ENCODE measurements at places on chromosomes 6 and 20.

- DNase-seq, result no peak
Observed at GRCh38 chr20:54620611-54621010, 145.2 kb downstream of the DOK5 start.

DNA sequence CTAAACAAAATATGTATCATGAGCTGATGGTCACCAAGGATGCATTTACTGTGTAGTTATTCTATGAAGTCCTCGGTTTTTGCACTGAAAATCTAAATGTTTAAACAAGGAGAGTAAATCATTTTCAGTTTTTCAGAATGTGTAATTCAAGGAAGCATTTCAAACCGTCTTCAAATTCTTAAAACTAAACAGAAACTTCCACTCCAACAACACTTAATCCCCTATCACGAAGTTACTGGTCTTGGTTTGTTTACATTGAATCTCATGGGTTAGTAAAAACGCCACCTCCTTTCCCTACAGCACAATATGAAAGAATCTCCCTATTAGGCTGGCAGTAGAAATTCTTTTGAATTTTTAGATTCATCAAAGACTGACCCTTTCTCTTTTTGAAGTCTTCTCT is 192.9 kb downstream of the AIG1 start:
- DNase-seq, result no peak

GRCh38 chr20:58910473-58910872 is 58.0 kb downstream of the GNAS start:
- DNase-seq, result no peak

GRCh38 chr6:138309695-138310094 is 68.0 kb upstream of the SMIM28 start:
- no peak for DNase-seq

GRCh38 chr6:17429383-17430061 is 36.1 kb downstream of the CAP2 start:
- no peak for DNase-seq

DNA sequence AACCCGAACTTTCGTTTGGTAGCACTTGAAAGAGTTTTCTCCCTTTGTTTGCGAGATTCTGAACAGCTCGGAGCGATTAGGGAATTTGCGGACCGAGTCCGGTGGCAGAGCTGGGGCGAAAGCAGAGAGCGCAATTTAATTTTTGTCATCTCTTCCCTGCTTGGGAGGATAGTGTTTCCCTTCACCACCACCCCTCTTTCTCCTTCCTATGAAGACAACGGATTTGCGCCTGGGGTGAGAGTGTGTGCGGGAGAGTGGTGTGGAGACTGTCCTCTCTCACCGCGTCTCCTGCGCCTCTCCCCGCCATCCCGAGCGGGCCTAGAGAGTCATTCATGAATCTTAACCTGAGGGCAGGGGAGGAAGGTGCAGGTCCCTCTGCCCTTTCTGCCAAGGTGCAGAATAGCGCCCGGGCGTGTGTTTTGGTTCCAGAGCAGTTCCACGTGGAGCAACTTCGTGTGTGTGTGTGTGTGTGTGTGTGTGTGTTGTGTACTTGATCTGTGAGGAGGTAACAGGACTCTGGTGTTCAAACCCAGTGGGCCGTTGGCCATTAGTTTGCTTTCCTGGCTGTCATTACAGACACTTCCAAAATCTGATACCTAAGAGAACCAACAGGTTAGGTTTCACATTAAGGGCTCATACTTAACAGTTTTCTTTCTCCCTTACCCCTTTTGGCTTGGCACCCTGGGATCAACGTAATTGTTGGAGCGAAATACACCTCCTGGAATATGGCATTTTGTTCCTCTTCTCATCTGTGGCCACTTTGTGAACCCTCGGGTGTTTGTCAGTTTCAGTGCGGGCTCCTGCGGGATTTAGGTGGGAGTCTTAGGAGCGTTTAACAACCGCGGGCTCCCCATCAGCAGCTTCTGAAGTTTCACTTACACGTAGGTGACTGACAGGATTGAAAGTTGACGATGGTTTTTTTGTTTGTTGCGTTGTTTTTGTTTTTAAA is 1.8 kb downstream of the EYA4 start:
- no peak for DNase-seq

GRCh38 chr6:106182455-106182854 is 96.3 kb downstream of the PRDM1 start:
- no peak for DNase-seq

- no peak for DNase-seq
Observed at GRCh38 chr20:40777653-40778052, 88.6 kb upstream of the MAFB start.

DNA sequence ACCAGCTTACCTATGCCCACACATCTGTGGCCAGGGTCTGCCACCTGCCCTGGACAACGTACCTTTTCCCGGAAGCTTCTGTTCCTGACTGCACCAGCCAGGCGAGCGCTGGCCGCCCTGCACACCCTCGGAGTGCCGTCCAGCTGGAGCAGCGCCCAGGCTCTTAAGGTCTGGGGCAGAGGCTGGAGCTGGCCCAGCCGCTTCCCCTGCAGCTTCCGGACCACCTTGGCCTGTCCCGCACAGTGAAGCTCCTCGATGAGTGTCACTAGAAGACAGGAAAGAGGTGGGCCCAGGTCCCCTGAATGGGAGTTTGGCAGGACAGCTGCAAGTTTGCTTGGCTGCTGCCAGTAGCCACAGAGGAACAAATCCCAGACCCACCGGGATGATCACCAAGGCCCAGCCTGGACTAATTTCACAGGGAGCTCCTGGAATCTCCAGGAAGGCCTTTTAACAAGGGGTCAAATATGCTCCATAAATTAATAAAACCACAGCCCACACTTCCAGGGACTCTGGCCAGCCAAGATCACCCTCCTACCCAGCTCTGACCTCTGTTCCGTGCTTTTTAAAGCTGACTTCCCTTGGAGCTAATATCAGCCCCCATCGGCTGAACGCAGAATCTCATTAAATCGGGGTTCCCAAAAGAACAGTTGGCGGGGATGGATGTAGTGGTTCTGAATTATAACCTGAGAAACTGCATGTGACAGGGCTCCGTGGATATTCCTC is 82.3 kb downstream of the PTPN1 start:
- no peak for DNase-seq

GRCh38 chr6:42929821-42930360 is 611 bp downstream of the CNPY3 start:
- peak; percentile 71 for DNase-seq

GRCh38 chr6:29976588-29977424 is 34.5 kb downstream of the HLA-A start:
- peak; percentile 68 for DNase-seq
